ENCODE measurements at places on chromosomes 5 and 9.

GRCh38 chr9:86549401-86549811 lies 195.2 kb upstream of the TUT7 start:
- no peak for DNase-seq

GRCh38 chr5:15703901-15704300 lies 203.9 kb downstream of the FBXL7 start:
- no peak for DNase-seq

GRCh38 chr9:74497748-74498620 lies 849 bp downstream of the RORB start:
- no peak for DNase-seq

DNA sequence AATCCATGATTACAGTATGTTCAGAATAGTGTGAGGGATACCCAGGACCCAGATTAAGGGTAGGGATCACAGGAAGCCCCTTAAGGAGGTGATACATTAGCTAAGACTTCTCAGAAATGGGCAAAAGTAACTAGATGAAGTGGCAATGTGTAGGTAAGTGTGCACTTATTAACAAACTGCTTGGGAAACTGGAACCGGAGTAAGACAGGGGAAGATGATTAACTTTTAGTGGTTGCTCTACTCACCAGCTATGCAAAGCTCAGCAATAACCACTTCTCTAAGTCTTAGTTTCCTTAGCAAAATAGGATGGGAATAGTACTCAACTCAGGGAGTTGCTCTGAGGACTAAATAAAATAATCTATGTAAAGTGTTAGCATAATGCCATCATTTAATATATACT lies 182.2 kb downstream of the MCTP1 start:
- DNase-seq: no peak

DNA sequence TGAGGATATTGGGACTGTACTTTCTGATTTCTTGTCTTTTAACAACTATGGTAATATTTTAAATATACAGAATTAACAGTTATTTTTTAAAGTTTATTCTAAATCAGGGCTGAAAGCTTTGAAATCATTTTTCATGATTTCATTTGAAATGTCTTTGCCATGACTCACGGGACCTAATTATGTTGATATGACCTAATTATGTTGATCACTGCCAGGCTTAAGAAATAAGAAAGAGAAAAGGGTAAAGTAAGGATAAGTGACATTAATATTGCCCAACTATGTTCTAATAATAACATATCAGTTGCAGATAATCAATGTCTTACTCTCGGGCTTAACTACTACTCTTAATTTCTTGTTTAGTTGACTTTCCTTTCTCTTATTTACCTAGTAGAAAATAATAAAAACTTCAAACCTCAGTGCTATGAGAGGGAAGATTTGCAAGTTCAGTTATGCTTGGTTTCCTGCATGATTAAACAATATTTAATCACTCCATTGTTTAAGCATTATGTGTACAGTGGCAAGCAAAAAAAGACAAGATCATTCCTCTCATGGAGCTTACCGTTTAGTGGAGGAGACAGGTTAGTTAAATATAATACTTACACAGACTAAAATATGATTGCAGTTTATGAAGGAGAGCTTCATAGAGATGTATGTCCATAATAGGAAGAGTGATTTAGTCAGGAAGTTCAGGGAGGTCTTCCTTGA lies 67.0 kb upstream of the EIF4EBP3 start:
- no peak for DNase-seq

DNA sequence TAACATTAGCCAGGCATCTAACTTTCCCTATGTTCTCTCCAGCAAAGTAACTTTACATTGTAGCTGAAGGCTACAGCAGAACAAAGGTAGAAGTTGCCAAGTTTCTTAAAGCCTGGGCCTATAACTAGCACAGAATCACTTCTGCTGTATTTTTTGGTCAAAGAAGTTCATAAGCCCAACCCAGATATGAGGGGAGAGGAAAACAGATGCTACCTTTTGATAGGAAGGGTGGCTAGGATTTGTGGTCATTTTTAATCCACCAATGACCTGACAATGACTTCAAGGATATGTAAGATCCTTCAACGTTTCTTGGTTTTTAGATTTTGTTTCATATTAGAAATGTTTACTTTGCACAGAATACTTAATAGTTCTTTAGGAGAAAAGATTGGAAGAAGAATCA lies 64.2 kb upstream of the RANBP3L start:
- no peak for DNase-seq

DNA sequence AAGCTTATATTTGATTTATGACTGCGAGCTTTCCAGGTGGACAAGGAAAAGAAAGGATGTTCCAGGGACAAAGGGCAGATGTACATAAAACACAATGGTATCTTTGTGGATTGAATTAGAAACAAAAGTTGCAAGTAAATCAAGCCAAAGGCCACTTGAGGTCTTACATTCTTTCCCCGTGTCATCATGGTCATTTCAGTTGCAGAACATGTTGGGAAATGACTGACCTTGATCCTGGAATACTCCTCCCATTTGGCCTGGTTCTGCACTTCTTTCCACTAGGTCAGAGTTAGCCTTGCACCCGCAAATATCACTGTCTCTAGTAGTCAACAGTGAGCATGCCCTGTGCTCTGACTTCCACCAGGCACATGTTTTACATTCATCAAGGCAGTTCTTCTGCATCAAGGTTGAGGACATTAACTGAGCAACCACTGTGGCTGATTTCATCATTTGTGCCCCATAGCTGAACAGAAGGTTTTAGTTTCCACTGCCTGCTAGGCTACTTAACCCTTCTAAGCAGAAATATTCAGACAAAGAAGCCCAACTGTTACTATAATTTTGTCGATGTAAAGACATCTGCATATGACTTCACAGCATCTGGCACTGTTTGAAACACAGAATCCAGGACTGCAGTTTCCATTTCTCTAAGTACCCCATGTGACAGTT lies 1161.7 kb upstream of the DMAC1 start:
- no peak for DNase-seq

DNA sequence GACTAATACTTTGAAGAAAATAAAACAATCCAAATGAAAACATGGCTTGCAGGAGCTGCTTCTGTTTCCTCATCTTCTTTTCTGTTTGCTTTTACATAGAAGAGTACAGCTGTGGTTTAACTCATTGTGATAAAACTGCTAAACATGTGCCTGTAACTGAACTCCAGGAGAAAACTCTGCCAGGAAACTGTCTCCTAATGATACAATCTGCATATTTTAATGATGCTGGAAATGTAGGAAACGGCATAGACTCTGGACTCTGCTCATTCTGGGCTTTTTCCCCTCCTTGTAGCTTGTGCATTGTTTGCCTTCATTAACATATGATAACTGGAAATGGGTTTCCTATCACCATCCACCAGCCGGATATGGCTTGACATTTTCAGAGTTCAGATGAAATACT lies 813.3 kb upstream of the WWC1 start:
- DNase-seq: no peak

GRCh38 chr9:130518943-130519799 lies 60.2 kb upstream of the FUBP3 start:
- no peak for DNase-seq

DNA sequence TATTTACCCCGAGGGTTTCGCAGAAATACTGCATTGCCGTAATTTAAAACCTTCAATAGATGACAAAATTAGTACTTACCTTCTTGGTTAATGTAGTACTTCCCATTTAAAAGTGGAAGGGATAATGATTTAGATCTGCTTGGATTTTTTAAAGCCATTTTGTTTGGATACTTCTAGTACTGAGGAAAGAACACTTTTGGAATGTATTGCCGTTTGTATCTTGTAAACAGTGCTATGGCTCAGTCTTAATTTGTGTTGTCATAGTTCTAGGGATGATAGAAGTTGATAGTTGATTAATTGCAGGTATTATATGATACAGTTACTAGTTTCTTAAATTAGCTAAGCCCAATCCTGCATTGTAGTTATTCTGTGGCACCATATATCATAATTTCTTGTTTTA lies 33.1 kb downstream of the TNPO1 start:
- peak; percentile 23 for DNase-seq

GRCh38 chr5:180324601-180324950 lies 28.6 kb downstream of the GFPT2 start:
- DNase-seq: no peak

DNA sequence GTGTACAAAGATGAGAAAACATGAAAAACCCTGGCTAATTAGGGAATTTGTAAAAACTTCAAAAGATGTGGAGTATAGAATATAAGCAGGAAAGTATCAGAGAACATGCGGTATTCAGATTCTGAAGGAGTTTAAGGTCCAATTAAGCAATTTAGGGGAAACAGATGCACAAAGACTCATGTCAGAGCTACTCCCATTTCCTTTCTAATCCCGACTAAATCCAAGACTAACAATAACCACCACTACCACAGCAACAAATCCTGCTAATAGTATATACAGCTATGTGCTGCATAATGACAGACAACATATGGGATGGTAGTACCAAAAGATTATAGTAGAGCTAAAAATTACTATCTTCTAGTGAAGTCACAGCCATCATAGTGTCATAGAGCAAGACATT lies 102.1 kb downstream of the LURAP1L start:
- DNase-seq: no peak

DNA sequence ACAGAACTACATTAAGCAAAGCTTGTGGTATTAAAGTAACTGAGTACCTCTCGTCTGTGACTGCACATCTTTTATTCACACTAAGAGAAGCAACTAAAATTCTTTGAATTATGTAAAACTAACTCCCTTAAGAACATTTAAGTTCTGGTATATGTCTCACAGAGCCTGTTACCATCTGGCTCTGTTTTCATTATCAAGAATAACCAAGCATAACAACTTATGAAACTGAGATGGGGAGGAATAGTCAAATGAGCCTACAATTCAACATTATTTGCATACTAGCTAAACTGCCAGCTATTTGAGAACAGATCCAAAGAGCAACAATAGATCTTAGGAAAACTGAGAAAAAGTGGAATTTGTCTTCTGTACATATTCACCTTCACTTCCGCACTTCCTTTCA lies 25.3 kb upstream of the ISOC1 start:
- DNase-seq: no peak

DNA sequence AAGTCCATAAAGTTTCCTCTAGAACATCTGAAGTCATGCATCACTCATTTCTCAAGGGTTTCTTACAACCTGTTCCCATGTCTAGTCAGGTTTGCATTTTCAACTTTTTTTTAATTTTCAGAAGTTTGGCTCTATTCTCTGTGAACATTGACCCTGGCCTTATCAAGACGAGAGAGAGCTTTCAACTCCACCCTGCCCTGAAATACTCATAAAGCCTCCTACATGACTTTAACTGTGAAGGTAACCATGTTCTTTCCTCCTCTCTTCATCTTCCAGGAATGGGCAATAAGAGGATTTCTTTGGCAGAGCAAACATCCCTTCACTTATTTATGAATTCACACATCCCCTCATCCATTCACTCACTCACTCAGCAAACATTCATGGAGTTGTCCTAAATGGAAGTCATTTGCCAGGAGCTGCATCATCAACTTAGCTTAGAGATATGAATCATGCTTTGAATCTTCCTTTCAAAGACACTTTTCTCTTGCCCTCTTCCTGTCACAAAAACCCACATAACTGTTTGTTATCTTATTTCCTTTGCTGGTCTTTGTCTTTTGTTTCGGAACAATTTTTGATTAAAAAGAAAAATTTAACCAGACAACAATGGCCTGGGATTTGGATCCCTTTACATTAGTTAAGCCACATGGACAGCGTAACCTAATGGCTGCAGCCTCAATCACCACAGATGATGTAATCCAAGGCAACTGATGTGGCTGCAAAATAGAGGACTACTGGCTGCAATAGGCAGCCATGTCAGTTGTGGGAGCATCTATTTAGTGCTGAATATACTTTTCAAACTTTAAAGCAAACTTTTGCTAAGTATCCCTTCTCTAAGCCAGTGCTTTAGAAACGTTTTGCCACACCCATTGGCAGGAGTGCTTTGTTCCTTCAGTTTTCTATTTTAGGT lies 43.0 kb upstream of the GNAQ start:
- DNase-seq: no peak

GRCh38 chr5:36651761-36652685 lies 45.6 kb downstream of the SLC1A3 start:
- DNase-seq: no peak

- DNase-seq: no peak
These were observed 19.8 kb downstream of the IL7R start for GRCh38 chr5:35876454-35876853.

- DNase-seq: no peak
These were observed 260.3 kb upstream of the RPS23 start for GRCh38 chr5:82538339-82539034.

GRCh38 chr5:151002250-151002649 lies 18.1 kb upstream of the GPX3 start:
- peak; percentile 56 for DNase-seq

- DNase-seq: peak; percentile 61
These were observed 1.6 kb upstream of the TUT7 start for GRCh38 chr9:86355814-86356213.

DNA sequence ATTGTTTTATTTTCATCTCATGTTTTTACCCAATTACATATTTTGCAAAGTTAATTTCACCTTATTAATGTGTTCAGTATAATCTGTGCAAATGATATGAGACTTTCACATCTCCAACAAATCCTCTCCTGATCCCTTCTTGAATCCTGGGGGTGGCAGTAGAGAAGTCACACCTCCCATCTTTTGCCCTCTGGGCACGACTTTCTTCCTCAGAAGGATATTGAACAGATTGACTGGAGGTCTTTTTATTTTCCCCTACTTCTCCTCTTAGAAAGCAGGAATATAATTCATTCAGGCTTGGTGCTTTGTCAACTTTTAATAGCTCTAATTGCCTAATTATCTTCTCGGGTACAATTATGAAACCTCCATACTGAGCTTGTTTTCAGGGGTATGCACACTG lies 1037.1 kb upstream of the NUDT12 start:
- DNase-seq: no peak

DNA sequence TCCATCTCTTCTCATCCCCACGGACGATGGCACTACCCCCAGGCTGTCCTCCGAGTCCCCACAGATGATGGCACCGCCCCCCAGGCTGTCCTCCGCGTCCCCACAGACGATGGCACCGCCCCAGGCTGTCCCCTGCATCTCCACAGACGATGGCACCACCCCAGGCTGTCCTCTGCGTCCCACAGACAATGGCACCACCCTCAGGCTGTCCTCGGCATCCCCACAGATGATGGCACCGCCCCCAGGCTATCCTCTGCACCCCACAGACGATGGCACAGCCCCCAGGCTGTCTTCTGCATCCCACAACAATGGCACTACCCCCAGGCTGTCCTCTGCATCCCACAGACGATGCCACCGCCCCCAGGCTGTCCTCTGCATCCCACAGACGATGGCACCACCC lies 57.4 kb upstream of the PTCH1 start:
- DNase-seq: peak; percentile 31
